Temporal lobe (tissue), 4 donors: ENCODE measurements at places on chromosomes 1 and 21. TPM values are rescaled to one million over a fixed set of nuclear protein-coding genes. Genes with fewer than 3 reads are reported as not detected.

GNG4 gene
- 46.7 TPM for total RNA-seq

CFHR2 gene
- total RNA-seq = not detected

LHX8 gene
- under 0.01 TPM for total RNA-seq

C1QC gene
- total RNA-seq = 5.2 TPM

CLCNKA gene
- not detected for total RNA-seq

OR2AK2 gene
- total RNA-seq = not detected

TMEM269 gene
- 0.25 TPM for total RNA-seq

TINAGL1 gene
- total RNA-seq = 1.7 TPM

KCNE2 gene
- total RNA-seq = 0.25 TPM

SLC44A5 gene
- total RNA-seq = 141 TPM

KLHL21 gene
- total RNA-seq = 6.4 TPM

SLC2A5 gene
- total RNA-seq = 1.2 TPM

NBPF4 gene
- not detected for total RNA-seq

PDPN gene
- total RNA-seq = 7.4 TPM

VWA5B1 gene
- total RNA-seq = under 0.01 TPM

LAD1 gene
- not detected for total RNA-seq

SH2D2A gene
- total RNA-seq = 0.25 TPM

TOR3A gene
- 23.1 TPM for total RNA-seq

TSPEAR gene
- total RNA-seq = not detected

CD247 gene
- total RNA-seq = 1.7 TPM

OR2T2 gene
- total RNA-seq = not detected

LRRC8D gene
- total RNA-seq = 23.8 TPM

GUCA2B gene
- not detected for total RNA-seq

OLIG2 gene
- total RNA-seq = 15.2 TPM

PAQR6 gene
- 4.7 TPM for total RNA-seq

IL22RA1 gene
- total RNA-seq = not detected

LCE1A gene
- total RNA-seq = not detected

OLIG1 gene
- 19.4 TPM for total RNA-seq

ZNF697 gene
- total RNA-seq = 27.5 TPM
